ENCODE measurements at places on chromosomes 6 and 20. TPM values are rescaled to one million over a fixed set of nuclear protein-coding genes. Genes with fewer than 3 reads are reported as not detected.

- no peak for DNase-seq
Observed at GRCh38 chr6:132866762-132867449, 52.5 kb downstream of the RPS12 start.

- peak; percentile 63 for DNase-seq
Observed at GRCh38 chr6:33147807-33148666, 44.2 kb downstream of the COL11A2 start.

GRCh38 chr20:38915355-38915754, 10.9 kb upstream of the FAM83D start:
- no peak for DNase-seq

GRCh38 chr6:41722969-41723529, 12.4 kb downstream of the TFEB start:
- DNase-seq = no peak

GRCh38 chr6:117545161-117545595, 57.1 kb downstream of the GOPC start:
- DNase-seq = peak; percentile 85

DNA sequence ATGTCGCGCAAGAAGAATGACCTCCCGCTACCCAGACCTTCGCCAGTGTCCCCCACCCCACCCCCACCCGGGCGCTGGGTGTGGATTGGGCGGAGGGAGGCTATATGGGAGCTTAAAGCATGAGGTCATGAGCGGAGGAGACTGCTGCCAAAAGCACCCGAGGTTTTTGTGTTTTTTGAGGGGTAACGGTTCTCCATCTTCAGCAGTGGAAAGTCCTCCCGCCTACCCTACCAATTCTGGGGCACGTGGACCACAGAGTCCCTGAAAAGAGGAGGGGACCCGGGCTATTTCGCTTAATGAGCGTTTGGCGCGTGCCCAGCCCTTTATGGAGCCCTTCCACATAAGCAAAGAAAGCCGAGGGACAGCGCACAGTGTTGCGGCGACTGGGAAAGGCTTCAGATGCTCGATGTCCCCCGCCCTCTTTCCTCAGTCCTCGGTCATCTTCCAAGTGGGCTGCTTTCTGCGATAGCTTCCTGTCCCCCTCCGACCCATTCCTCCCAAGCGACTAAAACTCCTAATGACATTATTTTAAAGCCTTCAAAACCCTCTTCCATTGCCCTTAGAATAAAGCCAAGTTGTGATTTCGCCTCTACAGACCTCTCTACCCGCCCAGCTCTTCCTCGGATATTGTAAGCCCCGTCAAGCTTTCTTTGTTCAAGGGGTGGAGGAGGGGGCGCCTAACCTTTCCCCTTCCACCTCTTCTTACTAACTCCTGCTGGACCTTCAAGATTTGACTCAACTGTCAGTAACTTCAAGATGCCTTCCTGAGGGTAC, 2.1 kb upstream of the TRERF1 start:
- no peak for DNase-seq

- DNase-seq = no peak
Observed at GRCh38 chr6:5665173-5665572, 341.6 kb downstream of the NRN1 start.

GRCh38 chr6:115735610-115736009, 325.1 kb downstream of the FRK start:
- DNase-seq = no peak

DNA sequence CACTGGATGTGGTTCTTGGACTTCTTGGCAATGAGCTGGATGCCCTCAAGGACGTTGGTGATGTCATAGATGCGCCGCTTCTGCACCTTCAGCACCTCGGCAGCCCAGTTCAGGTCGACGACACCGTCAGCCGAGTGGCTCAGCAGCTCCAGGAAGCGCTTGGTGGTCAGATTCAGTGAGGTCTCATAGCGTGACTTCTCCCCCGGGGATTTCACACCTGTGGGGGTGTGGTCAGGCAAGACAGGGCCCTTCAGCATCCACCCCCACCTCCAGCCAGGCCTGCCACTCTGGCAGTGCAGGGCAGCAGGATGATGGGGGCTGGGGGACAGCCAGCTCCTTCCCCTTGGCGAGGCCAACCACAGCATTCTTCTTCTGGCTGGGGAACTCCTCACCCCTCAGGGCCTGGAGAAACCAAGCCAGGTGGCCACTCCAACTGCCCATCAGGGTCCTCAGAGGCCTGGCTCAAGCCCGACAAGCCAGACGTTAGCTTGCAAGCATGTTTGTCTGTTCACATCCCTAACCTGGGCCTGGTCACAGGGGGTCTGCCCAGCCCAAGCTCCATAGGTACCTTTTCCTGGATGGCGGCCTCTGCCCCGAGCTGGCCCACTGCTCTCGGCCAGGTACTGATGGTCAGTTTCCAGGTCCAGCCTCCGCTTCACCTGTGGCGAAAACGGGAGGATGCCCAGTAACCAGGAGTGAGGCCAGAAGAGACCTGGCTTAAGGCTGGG, 5.7 kb upstream of the NECAB3 start:
- no peak for DNase-seq

- peak; percentile 30 for DNase-seq
Observed at GRCh38 chr6:80489911-80490635, 383.6 kb downstream of the BCKDHB start.

- DNase-seq = no peak
Observed at GRCh38 chr6:79780881-79781280, 149.8 kb downstream of the SH3BGRL2 start.

GRCh38 chr6:106103728-106104109, 17.6 kb downstream of the PRDM1 start:
- peak; percentile 38 for DNase-seq

- no peak for DNase-seq
Observed at GRCh38 chr20:63492982-63493381, 5.9 kb downstream of the EEF1A2 start.

- DNase-seq = no peak
Observed at GRCh38 chr6:131205481-131206244, 70.4 kb downstream of the AKAP7 start.

DNA sequence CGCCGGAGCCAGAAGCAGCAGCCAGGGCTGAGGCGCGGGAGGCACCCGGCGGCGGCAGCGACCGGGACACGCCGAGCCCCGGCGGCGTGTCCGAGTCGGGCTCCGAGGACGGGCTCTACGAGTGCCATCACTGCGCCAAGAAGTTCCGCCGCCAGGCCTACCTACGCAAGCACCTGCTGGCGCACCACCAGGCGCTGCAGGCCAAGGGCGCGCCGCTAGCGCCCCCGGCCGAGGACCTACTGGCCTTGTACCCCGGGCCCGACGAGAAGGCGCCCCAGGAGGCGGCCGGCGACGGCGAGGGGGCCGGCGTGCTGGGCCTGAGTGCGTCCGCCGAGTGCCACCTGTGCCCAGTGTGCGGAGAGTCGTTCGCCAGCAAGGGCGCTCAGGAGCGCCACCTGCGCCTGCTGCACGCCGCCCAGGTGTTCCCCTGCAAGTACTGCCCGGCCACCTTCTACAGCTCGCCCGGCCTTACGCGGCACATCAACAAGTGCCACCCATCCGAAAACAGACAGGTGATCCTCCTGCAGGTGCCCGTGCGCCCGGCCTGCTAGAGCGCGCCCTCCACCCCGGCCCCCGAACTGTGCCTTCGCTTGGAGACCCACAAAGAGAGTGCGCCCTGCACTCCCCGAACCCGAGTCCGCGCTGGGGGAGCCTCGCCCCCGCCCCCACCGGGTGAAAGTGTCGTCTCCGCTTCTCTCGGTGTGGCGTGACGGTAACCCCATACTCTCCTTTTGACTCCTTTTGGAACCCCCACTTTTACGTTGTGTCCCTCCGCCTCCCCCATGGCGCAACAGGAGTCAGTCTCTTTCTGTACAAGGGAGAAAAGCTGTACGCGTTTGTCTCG, 1.6 kb downstream of the INSM1 start:
- DNase-seq = peak; percentile 33

Gene COL21A1
- 1.0 TPM for total RNA-seq

Gene MUC21
- not detected for total RNA-seq

Gene MAPK14
- total RNA-seq = 56.8 TPM

Gene GPX5
- total RNA-seq = not detected

Gene MMS22L
- 19.3 TPM for total RNA-seq

Gene BCAS1
- total RNA-seq = 0.35 TPM

Gene FABP7
- total RNA-seq = not detected

Gene SAMD10
- total RNA-seq = 13.4 TPM
